NCI-H2081 treated with DMSO at 0.1 percent for 48 hours (cell line): ENCODE measurements at places on chromosomes 16 and 17.

- no peak for DNase-seq
Measured at GRCh38 chr17:74512624-74513091, 18.6 kb downstream of the CD300LB start.

GRCh38 chr16:49441366-49441780 lies 67.8 kb downstream of the C16orf78 start:
- no peak for DNase-seq

GRCh38 chr17:2935632-2936031 lies 127.8 kb downstream of the OR1D5 start:
- DNase-seq: no peak

DNA sequence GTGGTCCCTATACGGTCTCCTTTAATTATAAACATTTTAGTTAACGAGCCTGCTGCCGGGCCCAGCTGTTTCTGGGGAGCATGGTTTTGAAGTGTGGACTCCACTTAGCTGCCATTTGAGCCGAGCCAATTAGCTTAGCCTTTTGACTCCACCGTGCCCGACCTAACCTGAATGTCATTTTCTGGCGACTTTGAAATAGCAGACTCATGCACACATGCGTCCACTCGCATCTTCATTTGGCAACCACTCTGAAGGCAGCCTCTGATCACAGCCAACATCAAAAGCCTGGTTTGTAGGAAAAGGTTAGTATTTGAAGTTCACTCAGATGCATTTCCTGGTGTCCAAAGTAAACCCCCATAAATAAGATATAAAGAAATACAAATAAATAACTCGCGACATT lies 16.8 kb downstream of the AXIN2 start:
- DNase-seq: no peak

DNA sequence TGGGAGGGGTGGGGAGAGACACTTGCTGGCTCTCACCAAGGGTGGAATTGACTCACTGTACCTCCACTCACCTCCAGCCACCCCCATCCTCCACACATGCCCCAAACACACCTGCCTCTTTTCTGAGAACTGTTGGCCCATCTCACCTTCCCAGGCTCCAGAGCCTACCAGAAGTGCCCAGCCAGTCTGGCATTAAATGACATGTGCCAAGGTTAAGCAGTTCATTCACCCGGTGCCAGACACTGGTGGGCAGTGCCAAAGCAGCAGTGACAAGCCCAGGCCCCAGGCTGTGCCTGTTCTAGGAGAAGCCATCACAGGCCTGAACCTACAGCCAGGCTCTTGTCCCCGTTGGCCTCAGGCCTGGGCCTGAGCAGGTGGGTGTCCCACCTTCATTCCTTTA lies 11.2 kb downstream of the MVP start:
- DNase-seq: no peak

- DNase-seq: no peak
Measured at GRCh38 chr16:57562066-57562465, 19.6 kb downstream of the ADGRG5 start.

DNA sequence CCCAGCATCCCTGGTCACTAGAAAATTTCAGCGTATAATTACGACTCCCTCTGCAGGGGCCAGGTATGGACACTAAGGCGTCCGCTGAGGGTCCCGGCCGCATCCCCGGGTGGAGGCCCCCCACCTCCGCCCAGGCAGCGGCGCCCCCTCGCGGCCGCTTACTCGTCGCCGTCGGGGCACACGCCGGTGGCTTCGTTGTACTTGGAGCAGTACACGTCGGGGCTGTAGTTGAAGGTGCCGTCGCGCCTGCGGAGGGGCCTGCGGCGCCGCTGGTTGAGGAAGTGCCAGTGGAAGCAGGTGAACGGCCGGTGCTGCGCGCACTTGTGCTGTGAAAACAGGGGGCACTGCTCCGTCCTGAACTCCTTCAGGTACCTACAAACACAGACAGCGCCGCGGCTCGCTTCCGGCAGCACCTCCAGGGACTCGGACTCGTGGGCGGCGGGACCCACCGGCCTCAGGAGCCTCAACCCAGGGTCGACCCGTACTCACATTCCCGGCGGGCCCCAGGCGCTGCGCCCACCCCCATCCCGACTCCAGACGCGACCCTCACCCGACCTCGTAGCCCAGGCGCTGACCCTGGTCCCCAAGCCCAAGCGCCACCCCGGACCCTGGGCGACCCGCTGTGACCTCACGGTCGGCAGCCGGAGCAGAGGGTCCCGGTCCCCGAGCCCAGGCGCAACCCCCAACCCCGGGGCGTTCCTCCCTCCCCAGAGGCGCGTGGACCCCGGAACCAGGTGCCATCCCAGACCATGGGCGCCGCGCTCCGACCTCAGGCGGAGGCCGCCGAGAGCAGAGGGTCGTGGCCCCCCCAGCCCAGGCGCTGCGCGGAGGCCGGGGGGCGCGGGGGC lies 596 bp downstream of the UNKL start:
- DNase-seq: no peak

GRCh38 chr17:7476494-7476893 lies 2.9 kb downstream of the ZBTB4 start:
- DNase-seq: no peak

GRCh38 chr17:32697728-32698625 lies 178.9 kb downstream of the MYO1D start:
- no peak for DNase-seq

DNA sequence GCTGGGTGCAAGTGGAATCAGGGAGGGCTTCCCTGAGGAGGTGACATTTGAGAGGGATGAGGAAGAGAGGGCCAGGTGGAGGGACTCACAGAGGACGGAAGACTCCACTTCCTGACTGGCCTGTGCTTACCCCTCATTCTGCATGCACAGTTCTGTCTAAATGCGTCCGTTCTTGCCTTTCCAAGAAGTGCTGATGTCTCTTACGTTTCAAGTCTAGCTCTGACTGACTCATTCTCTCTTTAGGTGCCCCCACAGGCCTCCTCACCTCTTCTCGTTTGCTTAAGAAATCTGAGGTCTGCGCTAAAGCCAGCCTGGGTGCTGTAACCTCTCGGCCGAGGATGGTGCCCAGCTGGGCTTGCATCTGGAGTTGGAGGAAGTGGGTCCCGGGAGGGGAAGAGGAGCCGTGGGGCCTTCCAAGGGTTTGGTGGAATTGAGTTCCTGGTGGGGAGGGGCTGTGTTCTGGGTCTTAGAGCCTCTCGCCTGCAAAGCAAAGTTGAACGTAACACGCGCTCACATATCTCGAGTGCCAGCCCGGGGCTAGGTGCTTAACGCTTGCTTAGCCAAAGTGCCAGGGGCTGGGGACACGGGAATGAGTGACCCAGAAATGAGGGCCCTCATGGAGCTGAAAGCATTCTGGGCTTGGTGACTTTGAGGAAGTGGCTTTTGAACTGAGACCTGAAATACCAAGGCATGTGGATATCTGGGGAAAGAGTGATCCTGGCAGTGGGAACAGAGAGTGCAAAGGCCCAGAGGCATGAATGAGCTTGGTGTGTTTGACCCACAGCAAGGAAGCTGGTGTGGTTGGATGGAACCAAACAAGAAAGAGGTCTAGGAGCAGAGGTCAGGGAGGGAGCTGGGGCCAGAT lies 4.8 kb downstream of the IL4R start:
- no peak for DNase-seq

DNA sequence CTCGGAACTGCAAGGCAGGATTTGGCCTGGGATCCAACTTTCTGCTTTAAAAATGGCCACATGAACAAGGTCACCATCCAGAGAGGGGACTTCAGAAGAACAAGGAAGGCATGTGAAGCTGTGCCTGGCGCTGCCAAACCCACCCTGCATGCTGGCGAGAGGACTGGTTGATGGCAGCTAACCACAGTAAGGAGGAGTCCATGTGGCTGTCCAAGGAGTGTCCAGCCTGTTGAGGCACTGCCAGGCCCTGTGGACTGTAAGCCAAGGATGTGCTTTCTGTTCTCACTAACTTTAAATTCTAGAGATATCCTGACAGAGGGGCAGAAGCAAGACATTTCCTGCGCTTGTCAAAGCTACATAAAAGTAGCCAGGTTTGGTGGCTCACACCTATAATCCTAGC lies 40.4 kb downstream of the CDK5R1 start:
- no peak for DNase-seq

GRCh38 chr17:81976332-81977210 lies 858 bp upstream of the ASPSCR1 start:
- DNase-seq: no peak

GRCh38 chr16:84085773-84086172 lies 31.0 kb downstream of the MBTPS1 start:
- DNase-seq: no peak

DNA sequence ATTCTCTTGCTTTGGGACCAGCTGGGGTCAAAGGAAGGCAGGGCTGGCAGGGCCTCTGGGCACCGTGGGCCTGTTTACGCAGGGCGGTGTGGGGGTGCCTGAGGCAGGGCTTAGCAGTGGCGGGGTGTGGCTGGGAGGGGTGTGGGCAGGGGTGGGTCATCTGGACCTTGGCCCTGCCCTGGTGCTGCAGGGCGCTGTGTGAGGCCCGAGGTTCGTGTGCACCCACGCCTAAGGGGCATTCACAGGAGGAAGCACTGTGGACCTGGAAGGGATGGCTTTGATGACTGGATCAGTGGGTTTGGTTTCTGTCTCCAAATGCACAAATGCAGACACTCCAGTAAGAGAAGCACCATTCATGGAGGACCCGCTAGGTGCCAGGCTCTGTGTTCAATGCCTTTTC lies 37.3 kb downstream of the BCO1 start:
- no peak for DNase-seq

DNA sequence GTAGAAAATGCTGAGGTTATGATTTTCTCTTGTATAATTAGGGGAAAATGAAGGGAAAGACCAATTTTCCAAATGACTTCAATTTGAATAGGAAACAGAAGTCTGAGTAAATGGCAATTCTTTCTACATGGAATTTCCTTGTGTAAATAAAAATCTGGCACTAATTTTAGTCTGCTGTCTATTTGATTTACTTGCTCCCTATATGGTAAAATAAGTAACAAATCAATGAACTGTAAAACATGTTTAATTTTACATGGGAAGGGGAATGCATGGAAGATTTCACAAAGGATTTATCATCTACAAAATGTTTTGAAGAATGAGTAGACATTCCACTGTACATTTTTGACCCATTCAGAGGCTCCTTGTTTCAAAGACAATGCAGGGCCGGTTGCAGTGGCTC lies 811.6 kb upstream of the GOT2 start:
- DNase-seq: no peak

- DNase-seq: no peak
Measured at GRCh38 chr17:12667299-12667958, 1.7 kb downstream of the MYOCD start.

DNA sequence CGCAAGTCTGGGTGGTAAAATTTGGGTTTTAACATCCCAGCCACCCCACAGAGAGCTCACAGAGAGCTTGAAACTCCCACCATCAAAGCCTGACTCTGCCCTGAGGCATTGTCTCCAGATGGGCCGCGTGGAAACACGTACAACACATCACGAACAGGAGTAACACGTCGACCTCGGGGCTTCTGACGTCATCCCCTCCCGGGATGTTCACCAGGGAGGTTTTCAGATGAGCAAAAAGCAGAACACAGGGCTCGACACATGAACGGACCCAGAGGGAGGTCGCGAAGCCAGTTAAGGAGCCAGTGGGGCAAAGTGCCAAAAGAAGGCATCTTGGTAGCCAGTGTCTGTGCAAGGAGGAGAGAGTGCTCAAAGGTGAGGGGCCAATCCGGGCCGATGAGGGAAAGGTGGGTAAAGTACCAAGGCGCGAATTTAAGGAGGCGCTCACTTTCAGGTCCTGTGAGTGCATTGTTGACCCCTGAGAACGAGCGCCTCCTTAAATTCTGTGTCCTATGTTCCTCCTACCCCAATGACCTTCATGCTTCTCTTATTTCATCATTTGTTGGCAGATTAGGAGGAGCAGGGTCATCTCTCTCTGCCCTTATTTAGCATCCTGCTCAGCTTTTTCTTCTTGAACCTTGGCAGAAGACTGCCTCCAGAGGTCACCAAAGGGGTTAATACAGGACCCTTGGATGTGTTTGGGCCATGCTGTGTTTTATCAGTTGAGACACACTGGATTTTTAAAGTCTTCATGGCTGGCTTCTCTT lies 5.6 kb downstream of the RCVRN start:
- no peak for DNase-seq

DNA sequence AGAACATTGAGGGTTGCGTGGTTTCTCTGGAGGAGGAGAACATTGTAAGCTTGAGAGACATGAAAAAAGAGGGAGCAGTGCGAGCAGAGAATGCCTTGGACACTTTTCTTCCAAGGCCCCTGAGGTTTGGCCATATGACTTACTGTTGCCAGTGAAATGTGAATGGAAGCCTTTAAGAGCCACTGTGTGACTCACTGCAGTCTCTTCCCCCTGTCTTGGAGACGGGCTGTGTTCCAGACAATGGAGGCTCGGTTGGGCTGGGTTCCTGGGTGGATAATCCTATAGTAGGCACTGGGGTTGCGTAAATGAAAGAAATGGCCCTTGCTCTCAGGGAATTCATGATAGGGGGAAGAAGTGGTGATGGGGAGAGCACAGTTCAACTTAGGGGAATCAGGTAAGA lies 75.5 kb downstream of the SHISA9 start:
- DNase-seq: no peak

DNA sequence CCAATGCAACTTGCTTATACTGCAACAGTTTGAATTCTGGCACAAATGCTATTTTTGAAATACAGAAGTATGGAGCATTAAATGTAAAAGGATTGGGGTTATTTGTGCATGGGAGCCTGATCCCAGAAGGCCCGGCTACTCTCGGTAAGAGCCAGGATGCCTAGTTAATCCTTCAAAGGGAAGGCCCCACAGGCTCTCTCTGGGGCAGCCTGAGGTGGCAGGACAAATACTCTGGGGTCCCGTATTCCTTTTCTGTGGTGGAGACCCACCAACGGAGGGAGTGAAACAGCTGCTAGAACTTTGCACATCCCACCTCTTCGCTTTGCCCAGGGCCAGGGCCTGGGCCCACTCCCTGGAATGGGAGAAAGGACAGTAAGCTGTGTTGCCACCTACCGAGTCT lies 30.4 kb downstream of the ERN1 start:
- DNase-seq: no peak

- no peak for DNase-seq
Measured at GRCh38 chr17:72634621-72635020, 457.9 kb downstream of the SLC39A11 start.

- no peak for DNase-seq
Measured at GRCh38 chr16:76931186-76931585, 259.8 kb upstream of the MON1B start.

GRCh38 chr17:76383546-76384221 lies 725 bp upstream of the SPHK1 start:
- no peak for DNase-seq

DNA sequence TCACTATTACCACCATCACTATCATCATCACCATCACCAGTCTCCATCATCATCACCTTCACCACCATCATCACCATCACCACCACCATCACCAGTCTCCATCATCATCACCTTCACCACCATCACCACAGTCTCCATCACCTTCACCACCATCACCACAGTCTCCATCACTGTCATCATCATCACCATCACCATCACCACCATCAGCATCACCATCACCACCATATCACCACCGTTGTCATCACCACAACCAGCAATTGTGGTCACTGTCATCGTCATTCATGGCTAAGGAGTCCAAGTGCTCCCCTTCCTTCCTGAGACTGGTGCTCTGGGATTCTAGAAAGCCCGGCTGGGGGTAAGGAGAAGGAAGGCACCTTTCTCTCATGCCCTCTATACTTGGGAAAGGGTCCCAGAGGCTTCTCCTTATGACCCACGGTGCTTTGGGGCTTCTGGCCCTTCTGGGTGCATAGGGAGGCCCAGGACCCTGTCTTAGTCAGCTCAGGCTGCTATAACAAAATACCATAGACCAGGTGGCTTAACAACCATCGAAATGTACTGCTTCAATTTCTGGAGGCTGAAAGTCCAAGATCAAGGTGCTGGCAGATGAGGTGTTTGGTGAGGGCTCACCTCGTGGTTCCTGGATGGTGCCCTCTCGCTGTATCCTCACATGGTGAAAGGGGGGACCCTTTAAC lies 93.4 kb upstream of the GSE1 start:
- no peak for DNase-seq
